ENCODE measurements at places on chromosomes 11 and 22. TPM values are rescaled to one million over a fixed set of nuclear protein-coding genes. Genes with fewer than 3 reads are reported as not detected.

KRTAP5-1 gene
- total RNA-seq: not detected

CSF2RB gene
- total RNA-seq: 28.4 TPM

DNA sequence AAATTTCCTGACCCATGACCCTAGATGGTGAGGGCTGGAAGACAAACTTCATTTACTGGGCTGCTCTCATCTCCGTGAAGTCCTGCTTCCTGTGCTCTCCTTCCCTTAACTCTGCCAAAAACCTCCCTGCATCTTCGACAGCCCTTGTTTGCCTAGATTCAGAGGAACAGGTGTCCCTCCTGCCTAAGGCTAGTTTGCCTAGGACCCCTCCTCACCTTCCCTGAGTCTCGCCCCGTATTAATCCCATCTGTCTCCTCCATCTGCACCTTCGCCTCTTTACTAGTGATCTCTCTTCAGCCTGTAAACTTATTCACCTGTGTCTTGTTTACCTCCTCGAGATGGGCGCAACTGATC is 33.1 kb downstream of the EIF3F start:
- no peak for DNase-seq

- DNase-seq: no peak
Observed at GRCh38 chr22:48021991-48022401, 1259.5 kb downstream of the TBC1D22A start.
